GOT3 (cell line): ENCODE measurements at places on chromosomes 6 and 20.

- DNase-seq, result no peak
These were observed 13.6 kb downstream of the RIPOR2 start for GRCh38 chr6:24922170-24922569.

- no peak for DNase-seq
These were observed 67.8 kb upstream of the TAB2 start for GRCh38 chr6:149249370-149250357.

- no peak for DNase-seq
These were observed 1298.1 kb downstream of the EPHA7 start for GRCh38 chr6:92121228-92121627.

- DNase-seq, result no peak
These were observed at the start of gene PLAGL1 for GRCh38 chr6:144008120-144008811. Gene PLAGL1 (minus strand): TSS chr6:144008259. CDS start chr6:143948136, 60,123 bp downstream.

- DNase-seq, result no peak
These were observed 1.1 kb downstream of the SLPI start for GRCh38 chr20:45253261-45253660.
